Caco-2 (cell line): ENCODE measurements at places on chromosomes 7 and 10. TPM values are rescaled to one million over a fixed set of nuclear protein-coding genes. Genes with fewer than 3 reads are reported as not detected.

GRCh38 chr10:114663626-114664025 lies 5.6 kb upstream of the ABLIM1 start:
- no peak overlapping the region for H3K27ac ChIP-seq
- H3K4me3 ChIP-seq = no peak overlapping the region
- no peaks in the 10 kb centered on the region; the same call in 1 of the 2 replicates for H3K4me1 ChIP-seq
- no peak for DNase-seq
- no peaks in the 10 kb centered on the region for H3K36me3 ChIP-seq

C10orf62 gene
- not detected in 2 replicates for total RNA-seq

- no peak overlapping the region for H3K4me3 ChIP-seq
- H3K27me3 ChIP-seq = no peaks in the 10 kb centered on the region
- no peak overlapping the region for H3K27ac ChIP-seq
- H3K4me1 ChIP-seq = no peaks in the 10 kb centered on the region
- no peaks in the 10 kb centered on the region for H3K36me3 ChIP-seq
- DNase-seq = no peak
Observed at GRCh38 chr7:133275446-133276095, 22.7 kb downstream of the EXOC4 start.

DNA sequence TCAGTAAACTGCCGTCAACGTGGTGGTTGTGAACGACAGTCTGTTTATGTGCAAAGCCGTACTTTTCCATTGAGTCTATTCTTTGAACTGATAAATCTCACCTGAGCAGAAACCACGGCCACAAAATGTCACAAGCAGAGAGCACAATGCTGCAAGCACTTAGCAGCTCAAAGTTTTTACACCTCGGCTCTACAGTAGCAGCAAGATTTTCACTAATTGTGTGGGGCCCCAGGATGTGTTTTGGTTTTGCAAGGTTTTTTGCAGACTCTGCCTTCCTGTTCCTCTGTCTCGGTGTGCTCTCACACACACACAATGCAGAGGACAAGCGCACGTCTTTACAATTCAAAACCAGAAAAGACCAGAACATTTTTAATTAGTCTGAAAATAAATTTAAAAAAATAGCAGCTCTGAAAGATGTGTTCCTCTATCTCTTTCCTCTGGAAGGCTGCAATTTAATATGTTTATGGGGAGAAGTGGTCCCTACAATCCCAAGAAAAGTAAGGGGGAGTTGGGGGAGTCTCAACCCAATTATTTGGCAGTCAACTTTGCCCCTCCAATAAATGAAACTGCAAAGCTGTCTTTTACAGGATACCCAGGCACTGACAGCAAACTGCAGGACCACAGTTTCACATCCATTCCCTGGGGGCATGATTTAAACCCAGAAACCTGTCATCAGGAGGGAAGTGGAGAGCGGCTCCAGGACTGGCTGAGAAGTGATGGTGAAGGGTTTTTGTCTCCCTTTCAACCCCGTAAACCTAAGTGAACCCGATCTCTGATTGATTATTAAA lies 73.8 kb upstream of the SFMBT2 start:
- no peak overlapping the region for H3K27ac ChIP-seq
- H3K27me3 ChIP-seq = peaks cover 2% of the 10 kb centered on the region; the same call in 1 of the 2 replicates
- H3K36me3 ChIP-seq = no peaks in the 10 kb centered on the region

PANK1 gene
- total RNA-seq = 22.7 and 24.0 TPM in 2 replicates

GRCh38 chr7:73851410-73852338 lies 9.3 kb upstream of the TMEM270 start:
- DNase-seq = no peak
- H3K27me3 ChIP-seq = no peaks in the 10 kb centered on the region
- no peak overlapping the region for H3K4me3 ChIP-seq
- no peaks in the 10 kb centered on the region for H3K36me3 ChIP-seq

GRCh38 chr10:109593682-109594081 lies 329.6 kb downstream of the XPNPEP1 start:
- no peaks in the 10 kb centered on the region for H3K36me3 ChIP-seq
- no peaks in the 10 kb centered on the region for H3K4me1 ChIP-seq
- H3K4me3 ChIP-seq = no peak overlapping the region
- no peaks in the 10 kb centered on the region for H3K27me3 ChIP-seq

DNA sequence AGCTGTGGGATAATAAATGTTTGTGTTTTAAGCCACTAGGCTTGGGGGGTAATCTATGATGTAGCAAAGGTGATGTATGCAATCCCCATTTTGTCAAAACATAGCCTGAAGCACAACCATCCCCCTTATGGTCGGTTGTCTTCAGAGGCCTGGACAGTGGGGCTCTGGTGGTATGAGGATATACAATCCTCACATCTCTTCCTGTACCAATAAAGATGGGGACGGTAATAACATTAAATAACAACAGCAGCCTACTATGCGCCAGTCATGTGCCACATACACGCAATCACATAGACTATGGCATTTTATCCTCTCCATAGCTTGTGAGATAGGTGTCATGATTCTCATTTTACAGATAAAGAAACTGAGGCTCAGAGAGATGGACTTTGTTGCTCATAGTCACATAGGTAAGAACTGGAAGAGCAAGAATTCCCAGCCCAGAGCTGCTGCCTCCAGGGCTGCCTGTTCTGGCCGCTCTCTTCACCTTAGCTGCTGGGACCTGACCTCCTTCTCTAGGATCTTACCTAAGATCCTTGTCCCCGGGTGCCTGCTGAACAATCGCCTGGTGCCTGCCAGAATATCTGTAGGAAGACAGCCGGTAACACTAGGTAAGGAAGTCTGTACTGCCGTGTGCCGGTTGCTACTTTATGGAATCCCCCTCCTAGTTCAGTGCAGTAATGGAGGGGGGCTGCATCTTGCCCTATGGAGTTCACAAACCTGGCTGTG lies 108.6 kb downstream of the ARHGAP22 start:
- no peak overlapping the region for H3K27ac ChIP-seq
- no peaks in the 10 kb centered on the region for H3K36me3 ChIP-seq
- H3K4me3 ChIP-seq = no peak overlapping the region
- H3K27me3 ChIP-seq = no peaks in the 10 kb centered on the region

GRCh38 chr7:159064121-159064815 lies 80.4 kb downstream of the VIPR2 start:
- no peaks in the 10 kb centered on the region for H3K27me3 ChIP-seq
- DNase-seq = no peak
- H3K4me1 ChIP-seq = no peaks in the 10 kb centered on the region
- H3K36me3 ChIP-seq = no peaks in the 10 kb centered on the region
- no peak overlapping the region for H3K27ac ChIP-seq
- no peak overlapping the region for H3K4me3 ChIP-seq

FZD1 gene
- total RNA-seq = 1.2 and 1.5 TPM in 2 replicates

- H3K4me1 ChIP-seq = peaks cover 64% of the 10 kb centered on the region
- H3K36me3 ChIP-seq = no peaks in the 10 kb centered on the region
- DNase-seq = peak; percentile 28
- no peak overlapping the region for H3K27ac ChIP-seq
- no peaks in the 10 kb centered on the region for H3K27me3 ChIP-seq
- H3K4me3 ChIP-seq = no peak overlapping the region
Observed at GRCh38 chr10:112362833-112363232, 11.1 kb upstream of the ACSL5 start.

ATOH7 gene
- 0.21 and 0.54 TPM in 2 replicates for total RNA-seq

DNA sequence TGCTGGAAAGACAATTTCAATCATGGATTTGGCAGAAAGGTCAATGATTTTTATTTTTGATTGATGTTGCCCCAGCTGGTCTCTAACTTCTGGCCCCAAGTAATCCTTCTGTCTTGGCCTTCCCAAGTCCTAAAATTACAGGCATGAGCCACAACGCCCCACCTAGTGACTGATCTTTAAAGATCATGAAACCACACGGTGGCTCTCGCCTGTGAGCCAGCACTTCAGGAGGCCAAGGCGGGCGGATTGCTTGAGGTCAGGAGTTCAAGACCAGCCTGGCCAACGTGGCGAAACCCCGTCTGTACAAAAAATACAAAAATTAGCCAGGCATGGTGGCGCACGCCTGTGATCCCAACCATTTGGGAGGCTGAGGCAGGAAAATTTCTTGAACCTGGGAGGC lies 12.6 kb upstream of the C10orf95 start:
- no peak overlapping the region for H3K4me3 ChIP-seq
- peak overlapping the region; percentile 87 for H3K27ac ChIP-seq
- no peaks in the 10 kb centered on the region for H3K27me3 ChIP-seq
- DNase-seq = no peak
- H3K36me3 ChIP-seq = no peaks in the 10 kb centered on the region
- peaks cover 25% of the 10 kb centered on the region for H3K4me1 ChIP-seq

DNA sequence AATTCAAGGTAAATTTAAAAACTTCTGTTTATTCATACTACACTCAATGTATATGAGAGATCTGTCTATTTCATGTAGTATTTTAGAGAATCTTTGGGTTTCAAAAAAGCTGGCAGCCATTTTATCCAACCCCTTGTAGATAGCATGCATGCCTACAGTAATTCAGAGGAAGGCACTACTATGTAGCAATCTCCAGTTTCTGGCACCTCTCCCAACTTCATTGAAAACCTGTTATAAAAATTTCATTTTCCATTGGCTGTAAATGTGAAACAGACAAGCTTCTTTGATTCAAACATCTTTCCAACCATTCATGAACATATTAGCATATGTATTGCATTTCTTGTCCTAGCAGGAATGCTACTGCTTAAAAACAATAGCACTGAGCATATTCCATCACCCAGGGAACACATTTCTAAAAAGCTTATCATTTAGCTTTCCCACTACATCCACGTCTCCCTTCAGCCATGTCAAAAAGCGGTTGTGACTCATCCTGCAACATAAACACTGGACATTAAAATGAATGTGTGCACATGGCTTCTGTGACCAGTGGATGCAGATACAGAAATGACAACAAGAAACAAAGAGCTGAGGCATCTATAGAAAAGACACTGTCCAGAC lies 330.4 kb upstream of the AOAH start:
- no peak for DNase-seq
- no peak overlapping the region for H3K27ac ChIP-seq
- H3K36me3 ChIP-seq = no peaks in the 10 kb centered on the region
- no peaks in the 10 kb centered on the region for H3K27me3 ChIP-seq
- H3K4me3 ChIP-seq = no peak overlapping the region
